CD4-positive, alpha-beta T cell (primary cell): ENCODE measurements at places on chromosomes 3 and 15.
A peak's percentile ranks its signal among the peaks of the same experiment; 100 is the strongest.

GRCh38 chr15:93372865-93373223 is 283.8 kb upstream of the RGMA start:
- no peak for DNase-seq

DNA sequence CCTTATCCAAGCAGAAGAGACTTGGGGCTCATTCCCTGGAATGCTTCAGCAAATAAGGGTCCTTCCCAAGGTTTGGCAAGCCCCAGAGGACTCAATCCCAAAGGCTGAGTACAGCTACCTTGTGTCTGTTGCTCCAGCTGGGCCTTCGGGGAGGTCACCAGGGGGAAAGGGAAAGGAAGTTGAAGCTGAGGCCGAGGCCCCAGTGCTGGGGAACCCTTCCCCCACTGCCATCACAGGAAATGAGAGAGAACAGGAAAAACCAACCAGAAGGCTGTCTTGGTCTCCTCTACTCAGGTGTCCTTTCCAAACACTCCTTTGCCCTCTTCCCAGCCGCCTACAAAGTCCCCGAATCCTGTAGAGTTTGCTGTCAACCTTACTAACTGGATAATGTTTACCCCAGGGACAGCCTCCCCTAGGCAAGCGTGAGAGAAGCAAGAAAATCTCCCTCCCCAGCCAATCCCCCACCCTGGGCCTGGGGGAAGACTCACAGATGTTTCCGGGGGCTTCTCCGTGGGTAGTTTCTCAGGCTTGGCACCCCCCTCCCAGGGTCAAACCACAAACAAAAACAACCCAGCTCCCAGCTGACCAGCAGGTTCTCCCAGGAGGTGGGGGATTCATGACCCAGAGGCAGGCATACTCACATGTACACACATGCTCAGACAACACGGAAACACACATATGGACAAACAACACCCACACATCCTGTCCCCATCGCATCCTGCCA is 5.5 kb downstream of the CSRNP1 start:
- DNase-seq: no peak

GRCh38 chr3:80663426-80663825 is 895.6 kb upstream of the ROBO1 start:
- no peak for DNase-seq

DNA sequence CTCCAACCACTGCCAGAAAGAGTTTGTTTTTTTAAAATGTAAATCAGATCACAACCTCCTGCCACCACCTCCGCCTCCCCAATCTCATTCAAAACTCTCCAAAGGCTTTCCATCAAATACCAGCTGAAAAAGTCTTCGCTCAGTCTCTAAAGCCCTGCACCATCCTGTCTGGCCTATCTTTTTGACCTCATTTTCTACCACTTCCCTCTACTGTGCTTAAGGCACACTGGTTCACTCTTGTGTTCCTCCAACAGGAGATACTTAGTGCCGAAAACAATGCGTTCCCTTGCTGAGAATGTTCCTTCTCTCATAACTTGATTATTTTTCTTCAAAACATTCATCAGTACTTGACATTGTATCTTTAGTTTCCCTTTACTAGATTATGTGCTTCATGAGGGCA is 3.5 kb downstream of the BTBD1 start:
- DNase-seq: no peak

DNA sequence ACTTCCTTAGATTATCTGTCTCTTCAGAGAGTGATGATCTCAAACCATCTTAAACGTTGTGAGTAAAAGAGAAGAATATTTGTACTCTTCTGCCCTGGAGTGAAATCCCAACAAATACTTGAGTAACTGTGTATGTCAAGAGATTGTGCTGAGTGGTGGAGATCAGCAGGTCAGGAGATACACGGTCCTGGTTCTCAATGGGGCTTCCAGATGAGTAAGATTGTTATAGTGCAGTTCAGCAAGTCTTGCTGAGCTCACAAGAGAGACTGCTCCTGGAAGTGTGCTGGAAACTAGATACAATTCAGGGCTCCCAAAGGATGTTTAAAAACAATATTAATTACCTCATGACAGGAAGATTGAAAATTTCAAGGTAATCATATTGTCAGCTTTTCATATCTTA is 184.3 kb downstream of the AKAP13 start:
- DNase-seq: no peak

DNA sequence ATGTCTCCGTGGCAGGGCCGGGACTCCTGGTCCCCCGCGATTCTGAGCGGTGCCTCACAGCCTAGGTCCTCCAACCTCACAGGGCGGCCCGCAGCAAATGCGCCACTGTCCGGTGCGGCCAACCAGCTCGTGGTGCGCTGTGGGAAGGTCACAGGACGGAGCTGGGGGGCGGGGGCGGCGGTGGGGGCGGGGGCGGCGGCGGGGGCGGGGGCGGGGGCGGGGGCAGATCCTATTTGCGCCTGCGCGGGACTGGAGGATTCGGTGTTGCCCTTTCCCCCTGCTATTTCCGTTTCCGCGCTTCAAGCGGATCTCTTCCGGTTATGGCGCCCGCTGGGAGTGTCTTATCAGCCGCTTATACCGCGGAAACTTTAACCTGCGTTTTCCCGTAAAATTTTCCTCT is 106.7 kb upstream of the SNRPN start:
- peak; percentile 1 for DNase-seq

DNA sequence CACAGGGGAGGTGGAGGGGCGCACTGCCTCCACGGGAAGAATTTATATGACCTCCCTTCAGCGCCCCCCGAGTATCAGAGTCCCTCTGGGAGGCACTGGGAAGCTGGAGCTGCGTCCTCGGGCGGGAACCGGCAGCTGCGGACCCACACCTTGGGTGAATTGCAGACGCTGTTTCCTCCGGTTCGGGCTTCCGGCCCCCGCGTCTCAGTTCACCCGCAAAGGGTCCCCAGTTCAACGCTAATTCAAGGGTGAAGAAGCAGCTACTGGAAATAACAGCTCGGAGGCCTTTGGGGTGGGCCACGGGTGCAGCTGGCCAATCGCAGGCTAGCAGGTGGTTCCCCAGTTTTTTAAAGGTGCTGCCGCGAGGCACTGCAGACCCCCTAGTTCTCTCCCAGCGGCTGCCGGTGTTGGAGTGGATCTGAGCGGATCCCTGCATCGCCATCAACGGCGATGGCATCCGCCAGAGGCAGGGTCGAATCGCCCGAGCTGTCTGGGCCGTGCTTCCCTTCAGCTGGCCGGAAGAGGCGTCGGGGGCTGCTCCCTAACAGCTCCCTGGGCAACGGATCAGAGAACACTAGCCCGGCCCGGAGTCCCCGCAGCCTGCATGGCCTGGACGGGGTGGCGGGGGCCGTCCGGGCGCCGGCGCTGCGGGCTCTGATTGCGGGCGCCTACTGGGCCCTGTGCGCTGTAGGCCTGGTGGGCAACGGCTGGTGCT is 19.4 kb upstream of the ADAMTS7 start:
- no peak for DNase-seq

DNA sequence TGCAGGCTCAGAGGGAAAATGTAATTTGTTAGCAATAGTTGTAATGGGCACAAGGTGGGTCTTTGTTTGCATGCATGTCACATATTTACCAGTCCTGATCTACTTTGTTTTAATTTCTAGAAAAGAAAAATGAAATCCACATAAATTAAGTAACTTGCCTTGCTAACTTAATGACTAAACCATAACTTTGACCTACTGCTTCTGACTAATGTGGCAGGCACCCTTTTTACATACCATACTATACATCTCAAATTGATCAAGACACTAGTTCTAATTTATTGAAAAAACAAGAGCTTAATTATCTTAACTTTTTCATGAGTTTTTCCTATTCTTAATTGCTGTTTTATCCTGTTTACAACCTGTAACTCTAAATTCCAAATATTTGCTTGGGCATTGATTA is 93.2 kb downstream of the ATP11B start:
- no peak for DNase-seq

- no peak for DNase-seq
Measured at GRCh38 chr15:85274315-85275050, 105.9 kb upstream of the AKAP13 start.

GRCh38 chr3:16460886-16461285 is 52.6 kb downstream of the RFTN1 start:
- no peak for DNase-seq

- no peak for DNase-seq
Measured at GRCh38 chr3:150803440-150803985, 40.5 kb upstream of the SIAH2 start.

- no peak for DNase-seq
Measured at GRCh38 chr3:136620436-136620835, 131.7 kb downstream of the STAG1 start.

DNA sequence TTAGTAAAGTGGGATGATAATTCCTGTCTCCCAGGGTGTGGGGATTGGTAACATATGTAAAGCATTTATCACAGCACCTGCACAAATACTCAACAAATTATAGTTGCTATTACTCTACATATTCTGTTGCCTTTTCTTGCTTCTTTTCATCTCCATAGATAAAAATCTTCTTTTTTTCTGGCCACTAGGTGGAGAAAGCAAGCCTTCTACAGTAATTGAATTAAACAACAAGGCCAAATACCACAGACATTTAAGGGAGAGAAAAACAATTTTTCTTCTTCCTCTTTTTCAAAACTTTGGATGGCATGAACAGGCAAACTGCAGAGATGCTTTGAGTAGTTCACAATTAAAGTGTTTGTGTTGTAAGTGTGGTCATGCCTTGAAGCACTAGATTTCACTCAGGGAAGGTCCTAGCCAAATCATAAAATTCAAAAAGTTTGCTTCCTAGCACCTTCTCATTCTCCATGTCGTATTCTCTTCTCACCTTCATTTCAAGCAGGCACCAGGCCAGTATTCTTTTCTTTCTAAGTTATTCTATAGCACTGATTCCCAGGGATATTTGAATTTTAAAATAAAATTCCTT is 493.4 kb upstream of the TGFBR2 start:
- DNase-seq: no peak

GRCh38 chr3:125213946-125214542 is 1.5 kb upstream of the SLC12A8 start:
- DNase-seq: no peak
